Stimulated activated CD8-positive, alpha-beta memory T cell treated with anti-CD3 and anti-CD28 coated beads, Interleukin-7, amount 100 ng/mL, for 24 hours (primary cell): ENCODE measurements at places on chromosomes 5 and 9.

- no peak for DNase-seq
Observed at GRCh38 chr5:158463938-158464337, 605.0 kb upstream of the CLINT1 start.

DNA sequence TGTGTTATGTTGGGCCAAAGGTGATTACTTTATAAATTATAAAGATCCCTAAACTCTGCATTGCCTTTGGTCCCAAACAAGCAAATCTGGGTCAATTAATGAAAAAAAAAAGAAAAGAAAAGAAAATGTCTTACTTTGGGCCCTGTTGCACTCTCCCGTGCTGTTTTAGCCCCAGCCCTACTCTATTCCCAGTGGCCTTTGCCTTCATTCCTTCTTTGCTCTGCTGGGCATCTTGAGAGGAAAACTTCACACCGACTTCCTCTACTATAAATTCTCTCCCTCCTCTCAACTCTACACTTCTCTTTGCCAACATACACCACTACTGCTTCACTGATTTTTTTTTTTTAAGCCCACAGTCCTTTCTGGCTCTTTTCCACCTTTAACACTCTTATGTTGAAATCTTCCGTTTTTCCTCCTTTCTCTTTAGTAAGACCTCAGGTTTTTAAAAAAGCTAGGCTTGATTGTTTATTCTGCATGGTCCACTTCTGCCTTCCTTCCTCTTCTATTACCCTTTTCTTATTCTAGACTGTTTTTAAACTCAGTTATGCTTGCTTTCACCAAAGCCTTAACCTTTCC, 4.5 kb upstream of the MSMP start:
- DNase-seq, result no peak

- DNase-seq, result no peak
Observed at GRCh38 chr9:36137392-36138004, 965 bp downstream of the GLIPR2 start.

DNA sequence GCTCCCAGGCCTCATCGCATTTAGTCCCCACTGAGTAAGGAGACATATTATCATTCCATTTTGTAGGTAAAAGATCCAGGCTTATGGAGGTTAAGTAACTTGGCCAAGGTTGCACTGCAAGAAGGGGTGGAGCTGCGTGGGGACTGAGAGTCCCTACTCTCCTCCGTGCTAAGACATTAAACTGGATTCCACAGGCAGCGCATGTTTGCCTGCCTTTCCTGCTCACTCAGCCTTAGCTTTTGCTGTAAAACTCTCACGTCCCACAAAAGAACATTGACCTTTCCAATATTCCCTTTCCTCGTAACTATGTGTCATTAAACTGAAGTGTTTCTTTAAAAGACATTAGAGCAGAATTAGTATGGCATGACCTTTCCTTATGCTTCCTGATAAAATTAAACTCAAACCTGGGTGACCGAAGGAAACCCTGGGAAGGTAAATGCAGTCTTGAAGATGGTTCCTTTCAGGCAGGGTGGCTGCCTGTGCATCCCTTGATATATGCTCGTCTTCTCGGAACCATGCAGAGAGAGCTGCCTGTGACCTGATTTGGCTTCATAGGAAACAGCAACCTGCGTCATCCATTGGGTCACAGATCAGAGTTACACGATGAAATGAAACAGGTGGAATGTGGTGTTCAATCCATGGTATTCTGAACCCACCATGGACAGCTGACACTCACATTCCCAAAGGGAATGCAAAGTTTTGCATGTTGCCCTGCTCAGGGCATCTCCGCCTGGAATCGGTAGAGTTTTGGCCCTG, 85.9 kb downstream of the TMEM252 start:
- DNase-seq, result no peak

DNA sequence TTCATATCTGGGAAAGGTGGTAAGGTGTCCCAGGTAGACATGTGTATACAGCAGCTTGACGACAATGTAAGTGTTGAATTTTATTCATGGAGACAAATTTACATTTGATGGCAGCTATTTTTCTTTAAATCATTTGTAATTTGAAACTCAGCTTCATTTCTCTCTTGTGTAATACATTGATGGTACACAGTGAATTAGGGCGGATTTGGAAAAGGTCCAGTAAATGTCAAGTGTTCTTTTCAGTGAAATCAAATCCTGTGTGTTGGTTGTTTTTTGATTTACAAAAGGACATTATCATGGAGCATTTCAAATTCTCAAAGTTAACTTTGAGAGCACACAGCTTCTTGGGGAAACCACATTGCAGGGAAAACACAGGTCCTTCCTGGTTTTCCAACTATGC, 30.0 kb upstream of the PCSK1 start:
- no peak for DNase-seq

DNA sequence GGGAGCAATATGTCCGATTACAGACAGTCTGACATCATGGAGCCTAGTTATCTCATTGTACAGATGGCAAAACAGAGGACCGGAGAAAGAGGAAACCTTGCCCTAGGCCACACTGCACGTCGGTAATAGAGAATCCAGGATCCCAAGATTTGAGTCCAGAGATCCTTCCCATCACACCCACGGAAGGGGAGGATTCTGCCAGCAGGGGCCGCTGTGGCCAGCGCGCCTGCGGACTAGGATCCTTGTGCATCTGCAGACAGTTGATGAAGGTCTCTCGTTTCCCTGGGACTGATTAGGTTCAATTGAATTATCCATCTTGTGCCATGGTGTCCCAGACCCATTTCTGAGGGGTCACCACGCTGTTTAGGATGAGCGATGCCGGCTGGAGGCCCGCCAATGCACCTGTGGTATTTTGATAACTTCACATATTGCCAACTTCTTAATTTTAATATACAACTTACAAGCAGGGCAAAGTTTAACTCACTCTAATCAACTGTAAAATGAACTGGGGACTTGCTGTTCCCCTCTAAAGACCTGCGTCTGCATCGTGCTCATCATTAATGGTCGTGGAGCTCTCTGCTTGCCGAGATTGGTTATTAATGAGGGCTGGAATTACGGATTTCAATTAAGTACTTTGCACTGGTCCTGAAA, 592.7 kb upstream of the BRINP1 start:
- DNase-seq, result no peak

- no peak for DNase-seq
Observed at GRCh38 chr5:55211184-55211874, 15.8 kb downstream of the MCIDAS start.

- no peak for DNase-seq
Observed at GRCh38 chr5:168736281-168736831, 157.2 kb upstream of the PANK3 start.

GRCh38 chr5:155912291-155912690, 414.7 kb upstream of the SGCD start:
- DNase-seq, result no peak

DNA sequence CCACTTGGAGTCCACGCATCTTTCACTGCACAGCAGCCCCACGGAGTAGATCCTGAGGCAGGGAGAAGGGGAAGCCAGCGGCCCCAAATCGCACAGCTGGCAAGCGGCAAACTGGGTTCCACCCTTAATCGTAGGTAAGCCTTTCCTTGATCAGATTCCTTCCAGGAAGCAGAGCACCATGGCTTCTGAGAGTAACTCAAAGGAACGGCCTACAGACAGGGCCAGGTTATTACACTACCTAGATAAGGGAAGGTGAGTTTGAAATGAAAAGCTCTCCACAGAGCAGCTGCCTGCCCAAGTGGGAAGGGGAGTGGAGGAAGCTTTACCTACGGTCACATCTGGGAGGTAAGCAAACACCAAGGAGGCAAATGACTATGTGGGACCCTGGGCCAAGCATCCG, 7.9 kb downstream of the DAP start:
- no peak for DNase-seq

- DNase-seq, result no peak
Observed at GRCh38 chr9:2297771-2298170, 282.6 kb downstream of the SMARCA2 start.

DNA sequence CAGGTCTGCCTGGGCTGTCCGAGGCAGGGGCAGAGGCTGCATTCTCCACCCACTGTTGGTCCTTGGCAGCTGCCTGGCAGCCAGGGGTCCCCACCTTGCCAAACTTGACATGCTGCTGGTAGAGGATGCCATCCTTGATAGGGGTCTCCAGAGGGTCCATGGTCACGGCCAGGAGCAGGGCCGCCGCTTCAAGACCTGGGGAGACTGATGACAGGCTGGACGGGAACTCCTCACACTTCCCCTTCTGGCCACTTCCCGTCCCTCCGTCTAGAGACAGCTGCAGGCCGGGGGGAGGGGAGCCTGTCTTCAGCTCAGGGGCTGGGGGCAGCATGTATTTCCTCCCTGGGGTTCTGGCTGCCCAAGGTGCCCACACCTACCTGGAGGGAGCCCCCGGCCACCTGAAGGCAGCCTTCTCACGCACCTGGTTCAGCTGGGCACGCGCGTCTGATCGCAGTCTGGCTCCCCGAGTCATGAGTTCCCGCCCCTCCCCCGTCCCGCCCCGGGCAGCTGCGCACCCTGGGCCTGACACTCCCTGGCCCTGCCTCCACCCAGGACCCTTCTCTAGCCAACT, at the start of gene DOK3:
Gene DOK3 (minus strand): TSS at position 446 of the 571 bp plus-strand sequence. CDS start 286 bp downstream, at position 160.
- DNase-seq, result no peak

- no peak for DNase-seq
Observed at GRCh38 chr5:43352131-43352530, 38.9 kb upstream of the HMGCS1 start.

DNA sequence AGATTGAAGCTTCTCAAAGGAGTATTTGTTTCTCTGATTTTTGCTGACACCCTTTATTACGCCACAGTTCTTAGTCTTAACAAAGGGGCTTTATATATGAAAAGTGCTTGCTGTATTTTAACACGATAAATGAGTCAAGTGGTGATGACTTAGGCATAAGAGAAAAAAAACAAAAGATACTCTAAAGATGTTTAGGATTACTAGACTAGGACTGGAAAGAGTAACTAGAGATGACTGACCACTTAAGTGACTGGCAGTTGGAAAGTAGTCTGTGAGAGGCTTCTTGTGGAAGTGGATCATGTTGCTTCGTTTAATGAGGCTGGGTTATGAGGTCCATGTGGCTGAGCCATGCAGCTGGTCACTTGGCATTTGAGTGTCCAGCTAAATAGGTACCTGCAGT, 69.4 kb upstream of the ACTBL2 start:
- no peak for DNase-seq

- no peak for DNase-seq
Observed at GRCh38 chr5:53068291-53068836, 41.2 kb downstream of the MOCS2 start.

GRCh38 chr5:178288401-178289368, 56.1 kb upstream of the PHYKPL start:
- DNase-seq, result no peak

DNA sequence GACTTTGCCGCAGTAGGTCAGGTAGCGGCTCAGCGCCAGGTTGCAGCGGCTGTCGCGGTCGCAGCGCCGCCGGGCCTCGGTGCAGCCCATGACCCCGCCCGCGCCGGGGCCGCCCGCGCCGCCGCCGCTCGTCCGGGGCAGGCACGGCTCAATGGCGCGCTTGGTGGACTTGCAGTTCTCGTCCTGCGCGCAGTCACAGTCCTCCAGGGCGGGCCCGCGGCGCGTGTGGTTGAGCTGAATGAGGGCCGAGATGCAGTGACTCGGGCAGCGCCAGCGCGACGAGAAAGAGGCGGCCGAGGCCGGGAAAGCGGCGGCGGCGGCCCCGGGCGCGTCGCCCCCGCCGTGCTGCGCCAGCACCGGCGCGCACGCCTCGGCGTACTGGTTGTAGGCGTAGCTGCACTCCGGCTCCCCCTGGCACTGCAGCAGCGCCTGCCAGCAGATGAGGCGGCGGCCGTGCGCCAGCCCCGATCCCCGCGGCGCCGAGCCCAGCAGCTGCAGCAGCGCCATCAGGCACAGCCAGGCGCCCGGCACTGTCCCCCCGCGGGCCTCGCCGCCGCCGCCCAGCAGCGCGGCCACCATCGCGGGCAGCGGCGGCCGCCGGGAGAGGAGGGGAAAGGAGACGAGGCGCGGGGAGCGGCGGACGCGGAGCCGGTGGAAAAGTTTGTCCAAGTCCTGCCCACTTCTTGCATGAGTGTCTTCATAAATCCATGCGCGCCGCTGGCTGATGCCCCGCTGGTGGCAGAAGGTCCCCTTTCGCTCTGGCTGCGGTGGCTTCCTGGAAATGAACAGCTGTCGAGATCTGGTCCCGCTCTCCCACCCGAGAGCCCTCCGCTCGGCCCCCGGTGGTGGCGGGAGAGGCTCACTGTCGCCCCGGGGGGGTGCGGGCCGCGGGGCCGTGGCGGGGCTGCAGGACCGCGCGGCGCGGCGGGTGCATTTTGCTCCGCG, 833 bp downstream of the GAS1 start:
- peak; percentile 23 for DNase-seq

GRCh38 chr9:125517577-125517976, 189.4 kb downstream of the MAPKAP1 start:
- DNase-seq, result no peak

GRCh38 chr5:4156889-4157288, 561.3 kb downstream of the IRX1 start:
- DNase-seq, result no peak

DNA sequence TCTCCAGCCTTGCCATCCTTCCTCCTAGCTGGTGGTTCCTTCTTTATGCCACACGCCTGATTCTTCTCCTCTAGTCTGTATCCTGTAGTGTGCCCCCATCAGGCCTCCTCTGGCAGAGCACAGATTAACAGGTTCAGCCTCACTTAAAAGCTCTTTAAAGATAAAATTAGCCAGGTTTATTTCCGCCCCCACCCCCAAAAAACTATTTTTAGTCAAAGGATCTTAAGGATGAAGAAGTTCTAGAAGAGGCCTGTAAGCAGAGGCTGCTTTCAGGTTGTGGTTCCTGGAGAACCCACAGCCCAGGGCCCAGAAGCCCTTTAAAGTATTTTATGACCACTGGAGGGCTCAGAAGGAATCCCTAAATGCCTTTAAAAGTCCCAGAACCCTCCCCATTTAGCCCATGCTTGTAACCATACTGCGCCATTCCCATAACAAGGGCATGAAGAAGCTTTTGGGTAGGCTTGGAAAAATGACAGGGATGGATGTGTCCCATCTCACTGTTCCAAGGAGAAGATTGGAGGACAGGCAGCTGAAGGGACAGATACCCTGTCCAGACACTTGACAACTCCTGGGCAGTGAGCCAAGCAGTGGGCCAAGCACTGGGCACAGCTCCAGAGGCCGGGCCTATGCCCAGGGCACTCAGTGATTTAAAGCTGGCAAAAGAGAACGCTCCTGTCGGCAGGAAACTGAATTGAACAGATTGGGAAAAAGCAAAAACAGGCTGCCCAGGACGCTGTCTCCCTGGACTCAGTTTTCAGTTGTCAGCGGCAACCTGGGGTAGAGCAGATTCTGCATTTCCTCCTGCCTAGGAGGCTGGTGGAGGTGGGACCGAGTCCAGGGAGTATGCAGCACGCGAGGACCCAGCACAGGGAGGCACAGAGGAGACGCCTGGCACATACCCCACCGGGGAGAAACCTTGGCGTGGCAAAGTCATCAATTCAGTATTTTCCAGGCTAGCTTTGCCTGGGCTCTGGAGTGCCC, 106.3 kb upstream of the SSBP2 start:
- no peak for DNase-seq

DNA sequence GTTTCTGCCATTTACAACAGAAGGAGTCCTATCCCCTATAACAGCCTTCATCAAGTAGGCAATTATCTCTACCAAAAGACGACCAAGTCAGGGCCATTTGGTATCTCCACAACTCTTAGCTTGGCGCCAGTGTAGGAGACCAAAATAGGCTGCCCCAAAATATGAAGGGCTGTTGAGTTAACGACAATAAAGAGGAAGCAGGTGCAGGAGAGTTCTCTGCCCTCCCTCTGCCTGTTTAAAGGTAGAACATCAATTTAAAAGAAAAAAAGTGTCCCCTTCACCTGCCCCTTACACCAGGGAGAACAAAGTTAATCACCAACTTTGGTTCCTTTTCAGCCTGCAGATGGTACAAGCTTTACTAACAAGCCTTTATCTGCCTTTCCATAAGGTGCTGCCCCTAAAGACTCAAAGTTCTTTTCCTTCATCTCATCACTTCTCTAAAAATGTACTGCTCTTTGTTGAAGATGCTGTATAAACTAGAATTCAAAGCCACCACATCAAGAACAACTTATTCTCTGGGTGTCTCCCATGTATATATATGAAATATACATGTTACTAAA, 33.3 kb downstream of the PPP1R2B start:
- DNase-seq, result no peak
